ENCODE measurements at places on chromosomes 11 and 22.

GRCh38 chr11:133525976-133526375, 6.3 kb downstream of the OPCML start:
- DNase-seq = no peak

DNA sequence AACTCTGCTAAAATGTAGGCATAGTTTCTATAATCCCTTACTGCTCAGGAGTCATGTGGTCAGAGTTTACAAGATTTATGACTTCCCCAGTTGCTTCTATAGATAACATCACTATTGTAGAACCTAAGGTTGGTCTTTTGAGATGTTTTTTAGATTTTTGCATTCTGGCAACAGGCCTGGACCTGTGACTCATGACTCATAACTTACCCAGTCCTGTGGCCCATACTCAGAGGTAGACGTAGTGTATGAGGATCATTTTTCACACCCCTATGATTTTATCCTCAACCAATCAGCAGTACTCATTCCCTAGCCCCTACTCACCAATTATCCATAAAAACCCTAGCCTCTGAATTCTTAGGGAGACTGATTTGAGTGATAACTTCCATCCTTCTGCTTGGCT, 384.4 kb upstream of the DDI1 start:
- DNase-seq = no peak

- DNase-seq = no peak
These were observed 48.0 kb downstream of the SCUBE1 start for GRCh38 chr22:43295173-43295572.

DNA sequence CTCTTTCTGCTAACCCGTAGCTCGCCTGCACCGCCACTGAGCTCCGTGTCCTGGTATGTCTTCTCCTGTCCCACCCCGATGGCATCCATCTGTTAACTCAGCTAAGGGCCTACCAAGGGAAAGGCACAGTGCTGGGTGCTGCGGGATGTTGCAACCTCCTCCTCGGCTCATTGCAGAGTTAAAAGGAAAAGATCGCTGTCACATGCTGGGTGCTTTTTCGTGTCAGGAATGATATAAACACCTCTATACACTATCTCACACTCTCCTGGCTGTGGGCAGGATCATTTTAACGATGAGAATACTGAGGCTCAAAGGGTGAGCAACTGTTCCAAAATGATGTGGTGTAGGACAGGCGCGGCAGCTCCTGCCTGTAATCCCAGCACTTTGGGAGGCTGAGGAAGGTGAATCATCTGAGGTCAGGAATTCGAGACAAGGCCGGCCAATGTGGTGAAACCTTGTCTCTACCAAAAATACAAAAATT, 10.1 kb downstream of the TXN2 start:
- DNase-seq = no peak

DNA sequence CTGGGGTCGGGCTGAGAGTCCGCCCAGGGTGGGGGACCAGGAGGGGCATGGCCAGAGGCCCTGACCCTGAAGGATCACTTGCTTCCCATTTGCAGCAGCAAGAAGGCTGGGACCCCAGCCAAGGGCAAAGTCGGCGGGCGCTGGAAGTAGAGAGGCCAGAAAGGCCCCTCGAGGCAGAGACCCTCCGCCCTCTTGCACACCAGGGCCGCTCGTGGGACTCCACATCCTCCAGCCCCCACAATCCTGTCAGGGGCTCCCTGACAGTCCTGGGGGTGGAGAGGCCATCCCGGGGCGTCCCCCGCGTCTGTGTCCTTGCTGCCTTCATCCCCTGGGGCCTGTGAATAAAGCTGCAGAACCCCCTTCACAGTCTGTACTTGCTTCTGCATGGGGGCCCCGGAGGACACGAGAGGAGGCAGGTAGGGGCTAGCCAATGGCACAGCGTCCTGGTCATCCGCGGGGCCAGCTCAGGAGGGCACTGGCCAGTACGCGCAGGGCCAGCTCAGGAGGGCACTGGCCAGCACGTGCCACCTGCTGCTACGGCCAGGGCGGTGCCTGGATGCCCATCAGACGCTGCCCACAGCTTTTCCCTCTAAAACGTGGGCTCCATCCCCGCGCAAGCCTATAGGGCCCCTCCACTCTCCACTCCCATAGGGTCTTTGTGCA, 8.7 kb upstream of the MRPL23 start:
- no peak for DNase-seq

DNA sequence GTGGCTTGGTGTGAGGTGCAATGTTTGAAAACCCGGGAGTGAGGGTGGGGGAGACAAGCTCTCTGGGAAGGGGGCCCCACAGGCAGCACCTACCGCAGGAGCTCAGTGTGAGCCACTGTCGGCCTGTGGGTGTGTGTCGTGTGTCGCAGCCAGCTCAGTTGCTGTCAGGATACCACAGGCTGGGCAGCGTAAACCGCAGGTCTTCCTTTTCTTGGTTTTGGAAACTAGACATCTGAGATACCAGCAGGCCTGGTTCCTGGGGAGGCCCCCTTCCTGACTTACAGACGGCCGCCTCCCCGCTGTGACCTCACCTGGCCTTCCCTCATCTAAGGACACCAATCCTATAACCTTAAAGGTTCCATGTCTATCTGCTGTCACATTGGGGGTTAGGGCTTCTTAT, 19.4 kb downstream of the IRF7 start:
- no peak for DNase-seq

- DNase-seq = no peak
These were observed 10.2 kb downstream of the PCNX3 start for GRCh38 chr11:65625628-65626342.

GRCh38 chr22:42893371-42894150, 36.5 kb upstream of the ARFGAP3 start:
- no peak for DNase-seq

DNA sequence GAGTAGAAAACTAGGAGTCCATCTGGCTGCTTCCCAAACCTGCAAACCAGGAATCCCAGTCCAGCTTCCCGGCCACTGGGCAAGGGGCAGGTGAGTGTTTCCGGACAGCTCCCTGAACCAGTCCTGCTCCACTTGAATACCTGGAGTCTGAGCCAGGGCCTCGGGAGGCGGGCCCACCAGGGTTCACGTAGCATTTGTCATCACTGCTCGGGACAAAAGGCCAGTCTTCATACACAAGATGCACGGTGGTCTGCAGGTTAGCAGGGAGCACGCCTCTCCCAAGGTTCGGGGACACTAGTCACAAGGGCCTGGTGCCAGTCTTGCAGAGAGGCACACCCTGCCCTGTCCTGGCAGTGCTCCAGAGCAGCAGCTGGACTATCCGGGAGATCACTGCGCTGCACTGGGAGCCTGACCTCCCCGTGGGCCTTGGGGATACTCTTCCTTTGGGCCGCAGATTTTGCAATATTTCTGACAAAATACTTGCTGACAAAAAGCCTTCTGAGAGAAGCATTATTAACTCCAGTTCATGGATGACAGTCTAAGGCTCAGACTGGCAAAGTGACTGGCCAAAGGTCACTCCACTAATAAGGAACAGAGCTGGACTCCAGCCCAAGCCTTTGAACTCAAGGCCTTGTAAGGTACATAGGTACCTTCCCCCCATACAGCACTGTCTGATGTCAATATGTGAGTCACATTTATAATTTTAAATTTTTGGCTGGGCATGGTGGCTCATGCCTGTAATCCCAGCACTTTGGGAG, 25.1 kb downstream of the CD6 start:
- DNase-seq = no peak

GRCh38 chr11:14261066-14261465, 97.9 kb downstream of the RRAS2 start:
- no peak for DNase-seq

DNA sequence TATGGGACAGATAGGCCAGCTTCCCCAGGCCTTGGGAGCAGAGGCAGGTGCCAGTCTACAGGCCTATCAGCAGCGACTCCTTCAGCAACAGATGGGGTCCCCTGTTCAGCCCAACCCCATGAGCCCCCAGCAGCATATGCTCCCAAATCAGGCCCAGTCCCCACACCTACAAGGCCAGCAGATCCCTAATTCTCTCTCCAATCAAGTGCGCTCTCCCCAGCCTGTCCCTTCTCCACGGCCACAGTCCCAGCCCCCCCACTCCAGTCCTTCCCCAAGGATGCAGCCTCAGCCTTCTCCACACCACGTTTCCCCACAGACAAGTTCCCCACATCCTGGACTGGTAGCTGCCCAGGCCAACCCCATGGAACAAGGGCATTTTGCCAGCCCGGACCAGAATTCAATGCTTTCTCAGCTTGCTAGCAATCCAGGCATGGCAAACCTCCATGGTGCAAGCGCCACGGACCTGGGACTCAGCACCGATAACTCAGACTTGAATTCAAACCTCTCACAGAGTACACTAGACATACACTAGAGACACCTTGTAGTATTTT, 26.6 kb upstream of the L3MBTL2 start:
- DNase-seq = no peak

DNA sequence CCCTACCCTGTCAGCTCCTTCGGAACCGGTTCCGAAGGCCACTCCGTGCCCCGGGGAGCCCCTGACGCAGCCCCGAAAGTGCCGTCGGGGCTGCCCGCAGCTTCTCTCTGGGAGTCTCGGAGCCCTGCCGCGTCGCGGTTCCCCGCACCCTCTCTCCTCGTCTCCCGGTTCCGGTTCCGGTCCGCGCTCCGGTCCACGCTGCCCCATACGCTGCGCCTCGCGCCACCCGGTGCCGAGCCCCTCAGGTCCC, 618 bp downstream of the MTA2 start:
- DNase-seq = no peak

GRCh38 chr11:87443707-87444106, 406.0 kb downstream of the TMEM135 start:
- no peak for DNase-seq

DNA sequence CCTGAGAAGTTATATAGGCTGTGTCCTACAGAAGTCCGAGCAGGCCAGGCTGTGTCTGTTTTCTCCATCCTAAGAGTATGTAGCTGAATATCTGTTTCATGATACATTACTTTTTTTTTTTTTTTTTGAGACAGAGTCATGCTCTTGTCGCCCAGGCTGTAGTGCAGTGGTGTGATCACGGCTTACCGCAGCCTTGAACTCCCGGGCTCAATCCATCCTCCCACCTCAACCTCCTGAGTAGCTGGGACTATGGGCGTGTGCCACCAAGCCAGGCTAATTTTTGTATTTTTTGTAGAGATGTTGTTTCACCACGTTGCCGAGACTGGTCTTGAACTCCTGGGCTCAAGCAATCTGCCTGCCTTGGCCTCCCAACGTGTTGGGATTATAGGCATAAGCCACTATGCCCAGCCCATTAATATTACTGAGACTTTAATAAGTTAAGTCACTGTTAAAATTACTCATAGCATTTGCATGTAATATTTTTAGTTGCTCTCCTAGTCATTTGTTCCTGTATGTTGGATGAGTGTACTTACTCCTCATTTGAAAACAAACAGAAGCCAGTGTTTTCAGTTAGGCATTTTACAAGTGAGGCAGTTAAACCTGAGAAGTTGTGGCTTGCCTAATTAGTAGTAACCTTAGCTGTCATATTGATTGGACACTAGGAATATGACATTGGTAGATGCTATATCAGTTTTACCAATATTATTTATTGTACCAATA, 26.1 kb downstream of the DRG1 start:
- no peak for DNase-seq

- no peak for DNase-seq
These were observed 4.6 kb upstream of the TM7SF2 start for GRCh38 chr11:65107078-65107477.

DNA sequence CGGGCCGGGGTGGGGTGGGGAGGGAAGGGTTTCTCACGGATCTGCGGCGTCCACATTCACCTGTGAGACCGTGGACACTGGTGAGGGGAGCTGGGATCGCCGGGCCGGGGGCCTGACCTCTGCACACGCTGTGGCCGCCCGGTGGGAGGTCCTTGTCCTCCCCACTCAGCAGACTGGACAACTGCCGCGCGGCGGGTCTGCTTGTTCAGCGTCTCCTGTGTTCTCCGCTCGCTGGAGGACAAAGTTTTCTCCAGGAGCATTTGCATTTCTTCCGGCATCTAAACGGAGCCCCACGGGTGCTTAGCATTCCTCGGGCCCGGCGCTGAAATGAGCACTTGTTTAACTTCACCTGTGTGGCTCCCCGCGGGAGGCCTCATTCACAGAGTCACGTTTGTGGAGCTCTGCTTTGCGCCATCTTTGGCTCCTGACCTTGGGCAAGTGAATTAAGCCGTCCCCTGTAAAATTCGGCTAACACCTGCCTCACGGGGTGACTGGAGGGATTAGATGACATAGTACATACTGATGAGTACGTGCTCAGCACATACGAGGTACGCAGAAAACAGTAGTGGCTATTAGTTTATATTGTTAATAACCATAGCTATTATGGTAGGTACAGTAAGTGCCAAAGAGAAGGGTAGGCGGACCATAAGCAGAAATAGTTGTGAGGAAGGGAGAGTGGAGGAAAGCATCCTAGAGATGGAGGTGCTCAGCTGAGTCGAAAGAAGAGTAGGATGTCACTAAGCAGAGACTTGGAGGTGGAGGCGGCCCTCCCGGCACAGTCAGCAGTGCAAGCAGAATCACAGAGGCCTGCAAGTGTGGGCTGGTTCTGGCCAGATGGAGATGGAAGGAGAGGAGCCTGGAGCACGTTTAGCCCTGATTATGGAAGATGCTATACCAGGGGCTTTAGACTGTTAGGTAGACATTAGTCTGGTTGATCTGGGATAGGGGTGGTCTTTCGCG, 885 bp downstream of the TRMU start:
- DNase-seq = no peak

- no peak for DNase-seq
These were observed 30.6 kb downstream of the RAB30 start for GRCh38 chr11:83041126-83041525.

DNA sequence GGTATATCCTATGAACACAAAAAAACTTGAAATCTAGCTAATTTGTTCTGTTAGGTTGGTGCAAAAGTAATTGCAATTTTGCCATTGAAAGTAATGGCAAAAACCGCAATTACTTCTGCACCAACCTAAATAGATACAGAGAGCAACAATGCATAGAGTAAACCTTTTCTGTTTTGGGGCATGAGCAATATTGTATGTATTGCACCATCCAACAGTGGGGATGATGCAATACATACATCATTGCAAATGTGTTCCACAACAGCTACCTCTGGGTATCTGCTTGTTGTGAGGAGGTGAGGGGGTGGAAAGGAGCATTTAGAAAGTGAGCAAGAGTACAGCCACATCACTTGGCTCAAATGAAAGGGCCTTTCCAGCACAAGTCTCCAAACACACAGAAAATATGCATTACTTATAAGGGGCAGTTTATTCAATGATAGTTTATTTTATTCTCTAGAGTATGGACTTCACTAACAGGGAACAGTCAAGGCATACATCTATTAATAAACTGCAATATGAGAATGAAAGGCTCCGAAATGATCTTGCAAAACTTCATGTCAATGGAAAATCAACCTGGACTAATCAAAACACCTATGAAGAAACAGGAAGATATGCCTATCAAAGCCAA, 77.3 kb downstream of the DEUP1 start:
- DNase-seq = no peak

DNA sequence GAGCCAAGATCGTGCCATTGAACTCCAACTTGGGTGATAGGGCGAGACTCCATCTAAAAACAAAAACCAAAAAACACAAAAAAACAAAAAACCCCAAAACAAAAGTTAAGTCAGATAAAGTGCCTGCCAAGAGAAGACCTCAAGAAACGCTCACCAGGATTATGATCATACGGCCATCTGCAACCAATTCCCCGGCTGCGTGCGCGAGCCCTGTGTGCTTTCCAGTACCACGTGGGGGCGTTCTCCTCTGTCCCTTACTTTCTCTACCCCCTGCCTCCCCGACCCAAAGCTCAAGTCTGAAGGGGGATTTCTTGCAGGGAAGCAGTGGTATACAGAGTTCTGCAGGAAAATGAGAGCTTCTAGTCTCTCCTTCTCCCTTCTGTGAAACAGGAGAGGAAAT, 10.5 kb upstream of the RPS19BP1 start:
- DNase-seq = no peak
